Erythroblast (primary cell): ENCODE measurements at places on chromosomes 16 and 17.

DNA sequence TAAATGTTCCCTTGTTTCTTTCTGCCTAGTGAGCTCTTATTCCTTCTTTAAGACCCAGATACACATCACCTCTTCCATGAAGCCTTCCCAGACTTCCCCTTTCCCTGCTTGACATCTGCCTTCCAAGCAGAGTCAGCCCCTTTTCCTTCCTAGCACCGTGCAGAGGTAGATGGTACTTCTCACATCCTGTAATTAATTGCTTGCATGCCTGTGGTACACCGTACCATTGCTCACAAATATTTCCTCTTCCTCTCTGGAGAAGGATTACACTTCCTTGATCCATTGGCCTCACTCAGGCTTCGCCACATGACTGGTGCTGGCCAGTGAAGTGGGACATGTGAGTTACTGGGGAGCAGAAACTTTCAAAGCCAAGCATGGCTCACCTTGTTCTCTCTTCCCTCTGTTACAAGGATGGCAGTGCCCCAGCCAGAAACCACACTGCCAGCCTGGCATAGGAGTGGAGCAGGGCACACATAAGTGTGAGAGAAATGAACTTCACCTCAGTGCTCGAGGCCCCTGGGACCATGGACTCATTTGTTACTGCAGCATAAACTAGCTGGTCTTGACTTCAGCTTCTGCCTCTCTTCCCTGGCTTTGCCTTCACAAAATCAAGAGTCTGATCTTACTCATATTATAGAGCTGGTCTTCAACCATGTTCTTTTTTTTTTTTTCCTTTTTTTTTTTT, 44.0 kb downstream of the SOST start:
- DNase-seq = no peak

GRCh38 chr17:67746704-67747571, 29.2 kb downstream of the NOL11 start:
- no peak for DNase-seq

DNA sequence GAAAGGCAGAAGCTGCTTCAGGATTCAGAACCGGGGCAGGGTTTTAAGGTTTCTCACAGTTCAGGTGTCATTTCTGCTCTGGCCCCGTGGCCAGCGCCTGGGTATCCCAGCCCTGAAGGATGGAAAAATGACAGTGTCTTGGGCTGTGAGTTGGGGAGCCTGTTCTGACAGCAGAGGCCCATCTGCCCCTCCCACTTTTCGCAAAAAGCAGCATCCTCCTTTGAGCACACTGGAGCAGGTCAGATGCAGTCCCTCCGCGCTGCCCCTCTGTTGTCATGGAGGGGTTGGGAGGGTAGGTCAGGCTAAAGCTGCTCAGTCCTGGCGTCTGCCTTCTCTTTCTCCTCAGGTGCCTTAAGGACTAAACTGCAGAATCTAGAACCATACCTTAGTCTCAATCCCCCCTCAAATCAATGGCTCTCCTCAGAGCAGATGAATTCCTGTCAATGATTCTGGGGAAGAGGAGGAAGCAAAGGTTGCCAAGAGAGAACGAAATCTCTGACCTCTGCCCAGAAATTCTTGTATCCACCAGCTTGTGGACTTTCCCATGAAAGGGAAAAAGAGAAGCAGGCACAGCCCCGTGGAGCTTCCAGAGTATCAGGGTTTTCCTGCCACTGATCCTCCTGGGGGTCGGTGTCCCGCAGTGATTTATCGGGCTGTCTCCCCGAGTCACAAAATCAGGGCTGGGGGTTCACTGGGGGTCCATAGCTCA, 7.3 kb downstream of the NEUROD2 start:
- no peak for DNase-seq

GRCh38 chr17:79984045-79984840, 51.4 kb downstream of the TBC1D16 start:
- no peak for DNase-seq

GRCh38 chr16:70717065-70717464, 31.2 kb upstream of the MTSS2 start:
- DNase-seq = no peak

GRCh38 chr17:61384692-61385576, 14.7 kb upstream of the TBX2 start:
- no peak for DNase-seq

DNA sequence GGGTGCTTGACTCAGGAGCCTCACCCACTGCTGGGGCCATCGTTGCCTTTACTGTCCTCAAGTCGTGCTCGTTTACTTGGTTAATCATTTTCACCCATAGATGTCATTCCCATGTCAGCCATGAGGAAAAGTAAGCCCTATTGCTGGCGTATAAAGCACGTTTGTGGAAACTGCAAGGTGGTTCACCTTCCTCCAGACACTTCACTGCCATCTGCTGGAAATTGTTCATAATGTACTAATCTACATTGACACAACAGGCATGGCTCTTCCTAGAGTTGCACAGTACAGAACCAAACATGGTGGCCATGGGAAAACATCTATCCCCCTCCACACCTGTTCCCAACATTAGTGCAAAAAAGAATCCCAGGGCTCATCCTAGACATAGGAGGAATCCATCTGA, 116.6 kb downstream of the ZNF18 start:
- peak; percentile 27 for DNase-seq

GRCh38 chr16:85327731-85328675, 215.7 kb upstream of the CIBAR2 start:
- peak; percentile 53 for DNase-seq

DNA sequence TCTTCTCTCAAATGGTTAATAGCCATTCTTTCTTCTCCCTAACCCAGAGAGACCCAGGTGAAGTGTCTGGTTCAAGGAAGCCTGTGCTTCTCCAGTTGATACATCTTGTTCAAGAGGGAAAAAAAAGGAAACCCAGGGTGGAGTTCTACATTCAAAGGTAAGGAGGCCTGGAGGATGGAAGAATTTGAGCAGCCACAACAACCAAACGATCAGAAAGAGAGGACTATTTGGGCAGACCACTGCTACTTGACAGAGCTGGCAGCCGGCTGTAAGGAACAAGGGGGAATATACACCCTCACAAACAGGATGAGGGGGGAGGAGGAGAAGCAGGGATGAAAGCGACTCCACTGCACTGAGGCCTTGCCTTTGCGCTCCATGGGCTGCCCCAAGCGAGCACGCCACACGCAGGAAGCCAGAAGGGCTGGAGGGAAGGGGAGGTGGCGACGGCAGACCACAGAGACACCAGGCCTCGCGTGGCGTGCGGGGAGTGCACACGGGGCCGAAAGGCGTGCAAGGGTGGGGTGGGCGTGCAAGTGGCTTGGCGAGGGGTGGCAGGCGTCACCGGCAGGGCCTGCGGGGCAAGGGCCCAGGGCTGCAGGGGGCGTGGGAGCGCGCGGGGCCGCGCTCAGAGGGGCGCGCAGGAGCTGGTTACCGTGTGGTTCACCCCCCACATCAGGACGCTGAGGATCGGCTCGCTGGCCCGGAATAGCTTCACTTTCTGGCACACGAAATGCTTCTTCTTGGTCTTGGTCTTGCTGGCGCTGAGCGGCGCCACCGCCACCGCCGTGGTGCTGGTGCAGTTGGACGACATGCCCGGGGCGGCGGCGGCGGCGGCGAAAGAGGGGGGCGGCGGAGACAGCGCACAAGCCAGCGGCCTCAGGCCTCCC, 499 bp downstream of the PIP4K2B start:
- peak; percentile 82 for DNase-seq
